ENCODE measurements at places on chromosomes 2 and 18.
A peak's percentile ranks its signal among the peaks of the same experiment; 100 is the strongest.

DNA sequence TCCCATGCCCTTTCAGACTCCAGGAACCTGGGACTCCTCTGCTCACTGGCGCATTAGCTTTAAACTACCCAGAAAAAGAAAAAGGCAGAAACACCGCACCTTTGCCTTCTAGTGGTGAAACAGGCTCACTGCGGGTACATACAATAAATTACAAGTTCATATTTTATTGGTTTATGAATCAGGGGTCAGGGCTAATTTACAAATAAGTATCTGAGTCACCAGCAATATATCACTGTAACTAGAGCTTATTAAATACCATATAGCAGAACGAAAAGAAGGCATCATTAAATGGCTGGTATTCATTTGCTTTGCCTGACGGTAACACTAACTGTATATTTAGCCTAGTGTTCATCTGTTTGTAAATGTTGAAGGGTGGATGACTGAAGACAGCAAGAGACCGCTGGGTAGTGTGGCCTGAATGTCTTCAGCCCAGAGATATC, 26.9 kb upstream of the DTNB start:
- peak; percentile 50 for DNase-seq

GRCh38 chr2:231568785-231569435, 23.8 kb upstream of the TEX44 start:
- no peak for DNase-seq

GRCh38 chr2:130334026-130334425, 8.7 kb upstream of the IMP4 start:
- no peak for DNase-seq

DNA sequence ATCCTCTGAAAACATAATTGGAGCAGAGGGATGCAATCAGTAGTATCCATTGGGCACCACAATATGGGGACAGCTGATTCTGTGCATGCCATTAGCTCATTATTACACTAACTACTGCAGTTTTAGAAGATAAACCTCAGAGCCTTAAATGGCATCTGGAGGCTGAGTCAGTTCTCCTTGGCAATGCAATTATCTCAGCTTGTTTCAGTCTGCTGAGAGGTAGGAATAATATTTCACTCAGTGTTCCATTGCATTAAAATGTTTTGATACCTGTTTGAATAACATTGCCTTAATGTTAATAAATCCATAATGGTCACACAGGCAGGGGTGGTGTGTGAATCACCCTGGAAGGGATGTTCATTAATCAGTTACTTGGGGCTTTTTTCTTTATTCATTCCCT, 309.6 kb downstream of the LRRTM1 start:
- DNase-seq = no peak

- no peak for DNase-seq
Measured at GRCh38 chr2:100320547-100321178, 1.6 kb downstream of the LONRF2 start.

DNA sequence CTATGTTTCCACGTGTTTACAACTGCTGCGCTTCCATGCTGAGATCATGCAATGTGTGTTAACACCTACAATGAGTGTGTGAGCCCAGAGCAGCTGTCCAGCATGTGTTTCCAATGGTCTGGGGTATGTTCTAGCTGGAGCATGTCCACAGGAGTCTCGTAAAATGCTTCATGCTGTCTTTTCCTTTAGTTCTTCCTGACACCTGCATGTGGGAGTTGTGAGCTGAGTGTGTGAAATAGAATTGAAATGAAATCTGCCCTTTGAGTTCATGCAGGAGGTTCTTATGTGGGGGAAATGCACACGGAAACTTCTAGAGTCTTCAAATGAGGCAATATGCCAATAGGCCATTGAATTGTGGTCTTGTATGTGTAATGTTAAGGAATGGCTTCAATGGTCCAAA, 205.1 kb downstream of the RND3 start:
- DNase-seq = no peak

DNA sequence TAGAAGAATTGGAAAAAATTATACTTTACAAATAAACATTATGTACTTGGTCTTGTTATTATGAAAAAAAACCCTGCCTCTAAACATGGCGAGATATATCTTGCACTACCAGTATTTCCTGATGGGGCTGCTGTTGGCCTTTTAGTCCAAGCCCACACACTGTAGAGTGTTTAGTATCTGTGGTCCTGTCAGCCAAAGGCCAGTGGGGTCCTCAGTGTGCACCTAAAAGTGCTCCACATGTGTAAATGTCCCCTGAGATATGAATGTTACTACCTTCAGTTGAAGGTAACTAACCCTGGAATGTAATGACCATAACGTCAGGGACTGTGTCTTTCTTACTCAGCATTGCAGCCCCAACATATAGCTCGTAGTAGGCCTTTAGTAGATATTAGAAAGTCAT, 71.1 kb upstream of the HK2 start:
- no peak for DNase-seq

DNA sequence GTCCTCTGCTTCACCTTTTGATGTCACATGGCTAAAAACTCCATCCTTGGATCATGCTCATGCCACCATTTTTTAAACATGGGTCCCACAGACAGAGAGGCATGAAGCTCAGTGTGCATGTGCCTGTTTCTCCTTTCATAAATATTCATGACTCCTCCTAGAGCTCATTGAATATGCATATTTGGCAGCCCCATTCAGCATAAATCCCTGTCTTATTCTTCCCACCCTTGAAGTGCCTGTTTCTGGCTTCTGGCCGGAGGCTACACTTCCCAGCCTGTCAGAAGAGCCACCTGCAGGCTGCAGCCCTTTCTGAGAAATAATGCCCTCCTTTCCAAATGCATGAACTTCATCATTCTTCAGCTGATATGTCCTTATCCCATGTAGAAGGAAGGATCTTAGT, 109.7 kb downstream of the LDLRAD4 start:
- no peak for DNase-seq

GRCh38 chr18:26052505-26052904, 37.9 kb downstream of the SS18 start:
- no peak for DNase-seq

- no peak for DNase-seq
Measured at GRCh38 chr2:101175991-101176390, 24.8 kb upstream of the TBC1D8 start.

GRCh38 chr2:206531996-206532543, 88.7 kb downstream of the ADAM23 start:
- no peak for DNase-seq

- DNase-seq = no peak
Measured at GRCh38 chr2:13779996-13780395, 852.5 kb upstream of the LRATD1 start.

GRCh38 chr2:68750592-68751396, 16.2 kb downstream of the ARHGAP25 start:
- no peak for DNase-seq

GRCh38 chr18:708096-708495, 4.3 kb downstream of the ENOSF1 start:
- no peak for DNase-seq

DNA sequence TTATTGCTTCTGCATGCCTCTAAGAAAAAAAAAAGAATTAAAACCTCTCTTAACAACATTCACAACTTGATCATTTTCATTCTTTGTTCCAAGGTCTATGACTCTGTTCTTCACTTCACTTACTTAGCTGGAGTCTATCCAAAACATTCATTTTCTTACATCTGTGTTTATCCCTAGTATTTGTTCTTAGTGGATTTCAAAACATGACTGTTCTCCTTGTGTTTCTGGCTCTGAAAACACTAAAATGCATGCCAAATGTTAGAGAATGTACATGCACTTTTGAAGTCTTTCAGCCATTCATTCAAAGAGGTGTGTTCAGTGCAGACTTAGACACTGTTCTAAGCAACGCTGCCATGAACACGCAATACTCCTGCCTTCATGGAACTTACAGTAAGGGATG, 138.8 kb downstream of the CNTNAP5 start:
- DNase-seq = no peak

DNA sequence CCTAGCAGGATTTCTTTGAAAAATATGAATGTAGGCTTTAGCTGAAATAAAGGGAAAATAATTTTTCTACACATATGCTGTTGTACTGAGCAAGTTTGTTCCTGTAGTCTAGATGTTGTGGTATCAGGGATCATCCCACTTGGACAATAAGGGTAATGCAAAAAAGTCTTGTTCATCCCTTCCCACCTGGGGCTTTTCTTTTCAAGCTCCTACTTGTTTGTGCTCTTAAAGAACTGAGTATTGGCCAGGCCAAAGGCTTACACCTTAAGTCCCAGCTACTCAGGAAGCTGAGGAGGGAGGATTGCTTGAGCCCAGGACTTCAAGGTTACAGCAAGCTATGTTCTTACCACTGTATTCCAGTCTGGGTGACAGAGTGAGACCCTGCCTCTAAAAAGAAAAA, 35.5 kb downstream of the ZC3H6 start:
- no peak for DNase-seq

- DNase-seq = no peak
Measured at GRCh38 chr2:43435746-43436145, 160.1 kb downstream of the THADA start.

DNA sequence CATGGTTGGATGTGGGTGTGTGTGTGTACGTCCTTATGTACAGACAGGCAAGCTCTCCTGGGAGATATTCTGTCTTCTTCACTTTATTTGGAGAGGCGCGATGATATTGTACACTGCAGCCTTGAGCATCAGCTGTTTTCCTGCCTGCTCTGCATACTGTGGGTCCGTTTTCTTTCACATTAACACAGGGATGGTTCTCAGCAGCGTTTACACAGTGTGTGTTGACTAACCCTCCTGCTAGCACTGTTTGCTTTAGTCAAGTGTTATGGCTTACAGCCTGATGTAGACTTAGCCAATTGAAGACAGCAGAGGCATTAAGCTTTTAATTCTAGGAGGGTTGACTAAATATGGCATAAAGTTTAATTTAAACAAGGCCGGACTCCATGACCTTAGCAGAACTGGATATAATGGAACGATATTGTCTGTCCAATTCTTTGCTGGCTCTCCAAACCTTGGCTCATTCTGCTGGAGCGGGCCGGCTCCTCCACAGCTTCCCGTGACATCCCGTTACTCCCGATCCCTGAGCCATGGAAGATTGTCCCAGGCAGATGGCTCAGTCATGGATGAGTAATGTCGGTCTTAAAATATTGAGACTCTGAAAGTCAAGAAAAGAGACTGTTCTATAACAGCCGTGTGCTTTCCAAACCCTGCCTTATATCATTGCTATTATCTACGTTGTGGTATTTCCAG, 134.7 kb downstream of the TPGS2 start:
- DNase-seq = no peak

- DNase-seq = no peak
Measured at GRCh38 chr2:113078350-113078839, 10.6 kb downstream of the IL1F10 start.

DNA sequence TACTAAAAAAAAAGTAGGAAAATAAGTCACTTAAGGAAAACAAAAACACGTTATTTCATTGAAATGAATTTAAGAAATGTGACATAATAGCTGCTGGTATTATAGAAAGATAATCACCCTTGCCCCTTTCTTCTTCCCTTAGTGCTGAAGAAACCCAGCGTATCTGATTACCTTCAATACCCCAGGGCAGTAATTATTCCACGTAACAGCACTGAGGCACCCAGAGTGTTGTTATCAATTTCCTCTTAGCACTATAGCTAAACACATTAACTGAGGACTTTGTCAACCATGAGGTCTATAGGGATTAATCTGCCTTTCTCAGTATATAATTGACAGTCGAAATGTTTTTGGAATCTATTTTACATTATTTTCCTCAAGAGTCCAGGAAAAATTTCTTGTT, 180.0 kb upstream of the NXPH2 start:
- DNase-seq = no peak

- DNase-seq = no peak
Measured at GRCh38 chr2:161381546-161381945, 34.6 kb upstream of the TBR1 start.

- no peak for DNase-seq
Measured at GRCh38 chr2:64137996-64138395, 6.2 kb downstream of the PELI1 start.

GRCh38 chr2:144452169-144452988, 67.5 kb downstream of the ZEB2 start:
- no peak for DNase-seq
